CD8-positive, alpha-beta memory T cell (primary cell): ENCODE measurements at places on chromosomes 4 and X.

DNA sequence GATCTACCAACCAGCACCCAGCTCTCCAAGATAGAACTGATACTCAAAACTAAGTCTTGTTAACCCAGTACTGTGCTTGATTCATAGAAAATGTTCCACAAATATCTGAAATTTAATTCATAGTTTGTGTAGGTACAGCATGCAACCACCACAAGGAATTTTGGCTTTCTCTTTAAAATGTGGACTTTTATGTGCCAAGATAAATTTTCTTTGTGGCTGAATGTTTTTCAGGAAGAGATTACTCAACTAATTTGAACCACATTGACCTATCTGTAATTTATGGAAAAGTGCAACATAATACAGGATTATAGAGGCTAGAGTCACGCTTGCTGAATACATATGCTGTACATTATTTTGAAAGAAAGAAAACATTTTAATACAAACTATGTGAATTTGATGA is 730.8 kb downstream of the IL1RAPL1 start:
- H3K4me3 ChIP-seq, result no peak overlapping the region
- DNase-seq, result no peak
- no peaks in the 10 kb centered on the region for H3K36me3 ChIP-seq
- H3K4me1 ChIP-seq, result no peaks in the 10 kb centered on the region
- no peaks in the 10 kb centered on the region for H3K27me3 ChIP-seq
- H3K27ac ChIP-seq, result no peak overlapping the region

GRCh38 chr4:189048119-189048518 is 892.6 kb upstream of the FRG1 start:
- H3K4me1 ChIP-seq, result no peaks in the 10 kb centered on the region
- H3K27ac ChIP-seq, result no peak overlapping the region
- H3K4me3 ChIP-seq, result no peak overlapping the region
- no peaks in the 10 kb centered on the region for H3K36me3 ChIP-seq
- H3K27me3 ChIP-seq, result no peaks in the 10 kb centered on the region

DNA sequence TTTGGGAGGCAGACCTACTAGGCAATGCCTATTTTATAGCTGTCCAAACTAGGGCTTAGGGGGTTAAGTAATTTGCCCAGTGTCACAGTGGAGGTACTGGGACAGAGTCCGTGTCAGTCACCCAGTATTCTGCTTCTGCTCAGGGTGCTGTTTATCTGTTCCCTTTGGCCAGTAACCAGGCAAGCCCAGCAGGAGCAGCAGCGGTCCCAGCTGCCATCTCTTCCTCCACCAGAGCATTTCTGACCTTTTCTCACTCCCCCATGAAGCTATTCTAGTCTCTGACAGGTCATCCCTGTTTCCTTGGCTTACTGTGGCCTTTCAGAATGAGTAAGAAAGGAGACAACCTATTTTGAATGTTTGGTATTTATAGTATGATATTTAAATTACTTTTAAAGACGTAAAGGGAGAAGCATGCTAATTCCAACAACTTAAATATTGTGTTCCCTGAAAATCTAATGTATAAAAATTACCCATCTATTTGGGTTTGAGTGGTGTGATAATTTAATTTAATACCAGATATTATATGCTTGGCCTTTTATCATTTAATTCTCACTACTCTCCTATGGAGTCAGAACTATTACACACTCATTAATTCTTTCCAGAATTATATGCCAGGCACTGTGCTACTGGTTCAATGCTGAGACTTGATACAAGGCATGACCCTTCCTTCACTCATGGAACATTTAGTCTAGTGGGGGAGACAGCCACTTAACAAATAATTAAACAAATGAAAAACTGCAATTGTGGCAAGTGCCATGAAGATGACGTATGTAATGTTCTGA is 60.6 kb downstream of the RPS6KA3 start:
- H3K27ac ChIP-seq, result no peak overlapping the region
- H3K36me3 ChIP-seq, result peaks cover 7% of the 10 kb centered on the region
- H3K27me3 ChIP-seq, result no peaks in the 10 kb centered on the region
- H3K4me1 ChIP-seq, result peaks cover 10% of the 10 kb centered on the region
- no peak for DNase-seq

DNA sequence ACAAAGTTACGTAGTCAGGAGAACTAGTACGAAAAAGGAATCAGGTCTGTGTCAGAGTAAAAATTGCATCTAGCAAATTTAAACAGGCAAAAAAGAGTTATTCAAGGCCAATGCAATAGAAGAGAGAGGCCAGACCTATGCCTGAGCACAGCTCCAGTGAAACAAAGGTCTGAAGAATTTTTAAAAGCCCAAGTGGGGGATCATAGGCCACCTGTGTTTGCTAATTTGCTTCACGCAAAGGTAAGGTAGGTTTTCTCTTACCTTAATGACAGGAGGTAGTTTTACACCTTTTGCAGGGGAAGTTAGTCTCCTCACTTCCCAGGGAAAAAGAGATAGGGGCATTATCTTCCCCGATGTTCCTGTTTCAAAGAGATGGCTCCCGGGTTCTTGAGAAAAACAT is 448.6 kb upstream of the TECRL start:
- no peaks in the 10 kb centered on the region for H3K27me3 ChIP-seq
- H3K4me3 ChIP-seq, result no peak overlapping the region
- no peaks in the 10 kb centered on the region for H3K4me1 ChIP-seq

- DNase-seq, result no peak
- H3K36me3 ChIP-seq, result no peaks in the 10 kb centered on the region
- no peak overlapping the region for H3K4me3 ChIP-seq
- no peak overlapping the region for H3K27ac ChIP-seq
- no peaks in the 10 kb centered on the region for H3K4me1 ChIP-seq
Measured at GRCh38 chr4:148025981-148026380, 294.1 kb downstream of the ARHGAP10 start.

DNA sequence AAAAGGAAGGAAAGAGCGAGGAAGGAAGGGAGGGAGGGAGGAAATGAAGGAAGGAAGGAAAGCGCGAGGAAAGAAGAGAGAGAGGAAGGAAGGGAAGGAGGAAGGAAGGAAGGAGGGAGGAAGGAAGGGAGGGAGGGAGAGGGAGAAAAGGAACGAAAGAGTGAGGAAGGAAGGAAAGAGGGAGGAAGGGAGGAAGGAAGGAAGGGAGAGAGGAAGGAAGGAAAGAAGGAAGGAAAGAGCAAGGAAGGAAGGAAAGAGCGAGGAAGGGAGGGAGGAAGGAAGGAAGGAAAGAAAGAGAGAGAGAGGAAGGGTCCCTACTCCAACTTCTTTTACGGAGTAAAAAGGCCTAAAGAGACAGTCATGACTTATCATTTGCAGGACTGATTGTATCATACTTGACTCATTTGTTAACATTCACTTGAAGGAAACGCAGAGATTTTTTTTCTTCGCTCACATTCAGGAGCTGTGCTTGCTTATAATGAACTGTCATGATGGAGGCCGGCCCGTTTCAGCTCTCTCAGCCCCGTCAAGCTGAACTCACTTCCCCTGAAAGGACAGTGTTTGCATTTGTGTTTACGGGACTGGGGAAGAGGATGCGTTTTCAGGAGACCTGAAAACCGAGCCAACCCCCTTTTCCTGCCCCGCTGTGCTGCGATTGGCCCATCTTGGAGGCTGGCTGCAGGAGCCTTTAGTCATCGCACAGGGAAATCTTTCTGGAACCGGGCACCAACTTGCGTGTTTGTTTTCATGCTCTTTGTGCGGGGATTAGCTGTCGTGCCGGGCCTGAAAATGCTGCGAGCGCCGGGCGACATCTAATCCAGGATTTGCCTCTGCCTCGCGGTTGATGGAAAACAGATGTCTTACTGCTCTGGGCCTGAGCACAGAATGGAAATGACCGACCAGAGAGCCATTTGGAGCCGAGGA is 17.8 kb downstream of the TRIM2 start:
- H3K36me3 ChIP-seq, result no peaks in the 10 kb centered on the region
- H3K4me1 ChIP-seq, result peaks cover 17% of the 10 kb centered on the region
- H3K27me3 ChIP-seq, result no peaks in the 10 kb centered on the region

DNA sequence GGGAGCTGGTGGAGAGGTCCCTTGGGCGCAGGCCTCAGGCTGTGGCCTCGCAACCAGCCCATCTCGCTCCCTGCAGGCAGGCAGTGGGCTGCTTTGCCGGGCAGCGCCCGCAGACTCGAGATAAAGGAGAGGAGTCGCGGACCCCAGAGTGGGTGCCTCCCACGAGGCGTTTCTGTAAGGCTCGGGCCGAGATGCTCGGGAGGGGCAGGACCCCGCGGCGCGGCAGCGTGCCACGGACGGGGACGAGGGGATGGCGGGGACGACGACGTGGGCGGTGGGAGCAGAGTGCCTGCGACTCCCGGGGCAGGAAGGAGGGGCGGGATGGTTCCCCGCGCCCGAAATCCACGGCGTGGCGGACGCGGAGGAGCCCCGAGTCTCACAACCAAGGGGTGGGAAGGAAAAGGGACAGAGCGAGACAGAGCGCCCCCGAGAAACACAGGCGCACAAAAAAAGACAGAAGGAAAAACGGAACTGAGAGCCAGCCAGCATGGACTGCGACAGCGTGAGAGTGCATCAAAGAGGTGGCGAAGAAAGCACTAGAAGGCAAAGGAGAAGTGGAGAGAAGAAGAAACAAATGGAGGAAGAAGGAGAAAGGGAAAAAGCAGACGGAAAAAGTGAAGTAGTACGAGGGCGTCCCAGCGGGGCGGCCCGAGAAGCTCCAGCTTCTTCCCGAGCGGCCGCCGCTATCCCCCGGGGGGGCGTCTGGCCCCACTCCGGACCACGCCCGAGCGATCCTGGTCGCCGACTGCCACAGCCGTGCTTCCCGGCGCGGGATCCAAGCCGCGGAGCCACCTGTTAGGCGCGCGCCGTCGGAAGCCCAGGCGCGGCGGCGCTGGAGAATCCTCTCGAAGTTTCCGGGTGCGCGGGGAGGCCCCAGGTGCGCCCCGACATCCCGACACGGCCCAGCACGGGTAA is 1.5 kb downstream of the BEND4 start:
- no peaks in the 10 kb centered on the region for H3K4me1 ChIP-seq
- no peaks in the 10 kb centered on the region for H3K36me3 ChIP-seq
- H3K27me3 ChIP-seq, result peaks cover 17% of the 10 kb centered on the region
- no peak overlapping the region for H3K27ac ChIP-seq

- DNase-seq, result no peak
- no peak overlapping the region for H3K4me3 ChIP-seq
- H3K4me1 ChIP-seq, result no peaks in the 10 kb centered on the region
Measured at GRCh38 chr4:61860376-61860775, 660.2 kb downstream of the ADGRL3 start.

- H3K36me3 ChIP-seq, result no peaks in the 10 kb centered on the region
- H3K27ac ChIP-seq, result no peak overlapping the region
- no peaks in the 10 kb centered on the region for H3K27me3 ChIP-seq
- H3K4me3 ChIP-seq, result no peak overlapping the region
- no peak for DNase-seq
Measured at GRCh38 chrX:106952988-106953387, 32.8 kb downstream of the CLDN2 start.

- DNase-seq, result no peak
- peaks cover 5% of the 10 kb centered on the region for H3K36me3 ChIP-seq
- no peak overlapping the region for H3K4me3 ChIP-seq
- no peaks in the 10 kb centered on the region for H3K4me1 ChIP-seq
- H3K27me3 ChIP-seq, result no peaks in the 10 kb centered on the region
- H3K27ac ChIP-seq, result no peak overlapping the region
Measured at GRCh38 chrX:41234962-41235361, 99.0 kb upstream of the DDX3X start.

GRCh38 chrX:135632353-135632752 is 81.1 kb upstream of the CT45A1 start:
- DNase-seq, result no peak
- no peaks in the 10 kb centered on the region for H3K27me3 ChIP-seq
- no peak overlapping the region for H3K4me3 ChIP-seq
- H3K36me3 ChIP-seq, result no peaks in the 10 kb centered on the region

- H3K27ac ChIP-seq, result no peak overlapping the region
- H3K4me1 ChIP-seq, result no peaks in the 10 kb centered on the region
- H3K27me3 ChIP-seq, result no peaks in the 10 kb centered on the region
Measured at GRCh38 chr4:10737337-10737736, 52.8 kb upstream of the CLNK start.

- no peak for DNase-seq
- H3K36me3 ChIP-seq, result no peaks in the 10 kb centered on the region
Measured at GRCh38 chr4:3676907-3677747, 89.1 kb upstream of the ADRA2C start.

DNA sequence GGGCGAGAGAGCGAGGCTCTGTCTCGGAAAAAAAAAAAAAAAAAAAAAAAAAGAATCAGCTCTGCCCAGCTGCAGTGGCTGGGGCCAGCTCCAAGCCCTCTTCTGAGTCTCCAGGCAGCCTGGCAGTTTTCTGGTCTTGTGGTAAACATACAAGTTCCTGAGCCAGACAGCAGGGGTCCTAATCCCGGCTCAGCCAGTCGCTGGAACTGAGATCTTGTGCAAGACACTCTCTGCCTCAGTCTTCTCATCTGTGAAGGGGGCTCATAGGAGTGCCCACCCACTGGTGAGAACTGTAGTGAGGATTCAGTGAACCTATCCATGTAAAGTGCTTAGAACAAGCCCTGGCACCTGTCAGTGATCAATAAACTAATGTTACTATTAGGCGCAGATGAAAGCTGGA is 41.8 kb downstream of the C4orf50 start:
- H3K27me3 ChIP-seq, result no peaks in the 10 kb centered on the region
- no peaks in the 10 kb centered on the region for H3K4me1 ChIP-seq
- H3K4me3 ChIP-seq, result no peak overlapping the region
- no peaks in the 10 kb centered on the region for H3K36me3 ChIP-seq
- no peak for DNase-seq

DNA sequence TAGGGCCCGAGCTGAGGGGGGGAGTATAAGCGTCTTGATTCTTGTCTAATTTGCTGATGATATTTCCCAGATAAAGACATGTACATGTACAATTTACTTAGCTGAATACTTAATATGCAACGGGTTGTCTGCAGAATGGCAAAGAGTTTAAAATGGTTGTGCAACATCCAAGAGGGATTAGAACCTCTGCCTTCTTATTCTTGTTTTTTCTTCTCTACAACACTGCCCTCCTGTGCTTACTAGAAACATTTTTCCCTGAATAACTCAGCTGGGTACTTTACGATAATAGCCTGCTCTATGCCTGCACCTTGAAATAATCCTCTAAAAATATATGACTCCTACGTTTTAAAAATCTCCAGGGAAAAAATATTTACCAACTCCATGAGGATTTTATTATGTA is 41.8 kb downstream of the INTS12 start:
- DNase-seq, result no peak
- no peak overlapping the region for H3K27ac ChIP-seq
- no peaks in the 10 kb centered on the region for H3K36me3 ChIP-seq

GRCh38 chrX:47637546-47638195 is 7.9 kb upstream of the CFP start:
- no peak overlapping the region for H3K27ac ChIP-seq
- H3K27me3 ChIP-seq, result no peaks in the 10 kb centered on the region
- no peak overlapping the region for H3K4me3 ChIP-seq

DNA sequence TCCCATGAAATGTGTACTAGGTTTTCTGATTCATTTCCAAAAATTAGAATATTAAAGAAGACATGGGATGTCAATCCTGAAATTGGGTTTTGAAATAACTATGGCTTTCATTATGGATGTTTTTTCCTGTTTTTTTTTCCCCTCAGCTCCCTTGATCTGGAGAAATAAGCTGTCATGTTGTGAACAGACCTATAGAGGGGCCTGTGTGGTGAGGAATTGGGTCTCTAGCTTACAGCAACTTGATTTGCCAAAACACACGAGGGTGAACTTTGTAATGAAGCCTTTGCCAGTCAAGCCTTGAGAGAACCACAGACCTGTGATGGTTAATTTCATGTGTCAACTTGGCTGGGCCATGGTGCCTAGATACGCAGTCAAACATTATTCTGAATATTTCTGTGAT is 2413.6 kb downstream of the PCDH7 start:
- no peak overlapping the region for H3K27ac ChIP-seq
- DNase-seq, result no peak
- no peaks in the 10 kb centered on the region for H3K36me3 ChIP-seq
- H3K27me3 ChIP-seq, result no peaks in the 10 kb centered on the region
- H3K4me1 ChIP-seq, result no peaks in the 10 kb centered on the region
